Glomerular endothelial cell (primary cell): ENCODE measurements at places on chromosomes 12 and 14. TPM values are rescaled to one million over a fixed set of nuclear protein-coding genes. Genes with fewer than 3 reads are reported as not detected.

- DNase-seq, result no peak
Measured at GRCh38 chr12:23423097-23423687, 526.3 kb downstream of the SOX5 start.

DNA sequence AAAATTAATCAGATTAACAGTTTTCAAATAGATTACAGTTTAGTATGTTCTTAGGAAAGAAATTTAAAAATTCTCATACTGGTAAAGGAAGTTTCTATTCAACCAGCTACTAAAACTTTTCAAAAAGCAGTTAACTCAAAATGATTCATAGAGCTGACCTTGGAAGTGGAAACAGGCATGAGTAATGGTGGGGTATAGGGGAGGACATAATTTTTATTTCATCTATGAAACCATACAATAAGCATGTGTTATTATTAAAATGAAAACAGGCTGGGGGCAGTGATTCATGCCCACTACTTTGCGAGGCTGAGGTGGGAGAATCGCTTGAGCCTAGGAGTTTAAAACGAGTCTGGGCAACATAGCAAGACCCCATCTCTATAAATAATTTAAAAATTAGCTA, 73.0 kb downstream of the DNAI7 start:
- no peak for DNase-seq

- no peak for DNase-seq
Measured at GRCh38 chr12:129332286-129332685, 479.0 kb downstream of the GLT1D1 start.

DNA sequence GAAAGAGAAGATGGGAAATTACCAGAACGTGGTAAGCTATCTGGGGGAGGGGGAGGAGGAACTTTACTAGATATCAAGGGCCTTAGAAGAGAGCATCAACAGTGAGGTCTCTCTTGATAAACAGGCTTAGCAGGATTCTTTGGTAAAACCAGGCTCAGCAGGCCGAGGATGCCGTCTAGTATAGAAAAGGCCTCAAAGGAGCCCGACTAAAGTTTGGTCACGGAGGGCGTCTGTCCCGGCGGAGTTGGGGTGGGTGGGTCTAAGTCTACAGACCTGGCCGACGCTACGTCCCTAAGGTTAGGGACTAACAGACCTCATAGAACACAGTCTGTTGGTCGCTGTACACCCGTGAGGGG, 538 bp upstream of the TIGAR start:
- no peak for DNase-seq

GRCh38 chr12:79895071-79895470, 39.8 kb downstream of the PPP1R12A start:
- DNase-seq, result no peak

Gene NGB
- total RNA-seq, result not detected in 2 replicates
